Activated CD4-positive, alpha-beta T cell treated with anti-CD3 and anti-CD28 coated beads for 4 hours (primary cell): ENCODE measurements at places on chromosomes 3 and 15.

DNA sequence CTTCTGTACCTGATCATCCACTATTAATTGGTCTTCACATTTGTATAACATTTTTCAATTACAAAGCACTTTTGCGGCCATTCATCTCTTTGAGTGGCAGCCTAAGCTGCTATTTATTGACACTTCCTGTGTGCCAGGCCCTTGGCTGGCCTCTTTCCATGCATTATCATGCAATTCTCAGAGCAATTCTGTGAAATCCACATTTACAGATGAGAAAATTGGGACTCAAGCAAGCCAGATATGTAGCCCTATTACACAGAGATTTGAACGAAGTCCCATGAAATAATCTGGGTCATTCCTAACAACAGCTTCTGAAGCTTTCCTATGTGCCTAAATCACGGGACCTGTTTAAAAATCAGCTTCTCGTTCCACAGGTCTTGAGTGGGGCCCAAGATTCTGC, 17.4 kb downstream of the SLC6A1 start:
- DNase-seq, result no peak

- no peak for DNase-seq
Measured at GRCh38 chr3:71011565-71012287, 571.8 kb downstream of the FOXP1 start.

- no peak for DNase-seq
Measured at GRCh38 chr3:149547954-149548668, 73.6 kb downstream of the TM4SF4 start.

- DNase-seq, result no peak
Measured at GRCh38 chr3:10465161-10465560, 40.2 kb downstream of the ATP2B2 start.

- DNase-seq, result no peak
Measured at GRCh38 chr3:115930168-115930567, 306.9 kb downstream of the GAP43 start.

DNA sequence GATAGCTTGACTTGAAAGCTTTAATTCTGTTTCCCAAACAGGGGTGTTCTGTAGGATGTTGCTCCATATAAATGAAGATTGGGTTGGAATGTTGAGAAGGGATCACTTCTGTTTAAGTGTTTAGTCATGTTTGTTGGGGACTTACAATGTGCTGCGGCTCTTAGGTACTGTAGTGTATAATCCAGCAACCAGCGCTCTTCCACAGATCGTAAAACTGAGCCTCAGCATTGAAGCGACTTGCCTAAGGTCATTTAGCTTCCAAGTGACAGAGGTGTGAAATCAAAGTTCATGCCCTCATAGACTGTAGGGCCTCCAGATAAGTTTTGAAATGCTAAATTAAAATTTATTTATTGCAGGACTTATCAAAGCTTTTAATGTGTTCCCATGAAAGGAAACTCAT, 1.8 kb downstream of the MKRN2 start:
- no peak for DNase-seq

GRCh38 chr3:161558236-161558635, 61.6 kb downstream of the OTOL1 start:
- DNase-seq, result no peak

DNA sequence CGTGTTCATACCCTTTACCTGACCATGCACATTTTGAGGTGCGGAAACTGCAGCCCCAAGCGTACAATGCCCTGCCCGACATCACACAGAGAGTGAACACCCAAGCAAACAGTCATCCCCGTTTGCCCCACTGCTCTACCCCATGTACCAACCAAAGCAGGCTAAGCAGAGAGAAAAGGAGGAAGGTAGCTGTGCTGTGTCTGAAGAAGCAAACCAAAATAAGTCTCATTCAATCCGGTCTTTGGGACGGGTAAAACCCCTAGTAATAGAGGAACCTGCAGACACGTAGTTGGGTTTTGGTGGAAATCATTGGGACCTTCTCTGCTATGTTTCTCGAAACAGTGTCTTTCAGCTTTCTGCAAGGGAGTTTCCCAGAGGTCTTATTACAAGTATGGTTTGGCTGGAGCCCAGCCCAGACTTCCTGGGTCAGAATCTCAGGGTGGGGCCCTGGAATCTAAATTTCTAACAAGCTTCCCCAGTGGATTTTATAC, 164.6 kb upstream of the HES1 start:
- DNase-seq, result no peak

DNA sequence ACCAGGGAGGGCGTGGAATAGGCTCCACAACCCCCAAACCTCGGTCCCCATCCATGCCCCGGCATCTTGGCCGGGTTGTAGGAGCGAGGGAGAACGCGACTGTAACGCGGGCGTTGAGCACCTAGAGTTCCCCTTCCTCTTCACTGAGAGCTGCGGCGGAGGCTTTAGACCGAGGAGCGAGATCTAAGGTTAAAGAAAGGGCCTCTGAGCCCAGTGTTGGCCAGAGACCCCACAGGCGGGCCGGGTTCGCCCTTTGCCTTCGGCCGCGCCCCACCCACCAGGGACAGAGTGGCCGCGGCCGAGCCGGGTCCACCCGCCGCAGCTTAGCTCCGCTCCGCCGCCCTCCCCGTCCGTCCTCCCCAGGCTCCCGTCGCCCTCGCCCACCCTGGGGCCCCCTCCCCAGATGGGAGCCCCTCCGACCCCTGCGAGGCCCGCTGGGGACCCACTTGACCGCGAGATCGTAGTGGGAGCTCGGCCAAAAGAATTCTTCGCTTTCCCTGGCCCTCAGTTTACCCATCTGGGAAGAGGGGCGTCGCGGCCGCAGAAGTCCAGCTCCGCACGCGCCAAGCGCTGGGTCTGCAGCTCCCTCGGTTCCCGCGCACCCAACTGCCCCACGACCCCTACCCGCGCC, 425 bp downstream of the ANPEP start:
- no peak for DNase-seq

GRCh38 chr15:56699743-56700142, 33.6 kb downstream of the ZNF280D start:
- DNase-seq, result no peak

- DNase-seq, result no peak
Measured at GRCh38 chr3:70277304-70277703, 35.1 kb downstream of the MDFIC2 start.

GRCh38 chr15:71201477-71201876, 86.2 kb downstream of the THSD4 start:
- no peak for DNase-seq

DNA sequence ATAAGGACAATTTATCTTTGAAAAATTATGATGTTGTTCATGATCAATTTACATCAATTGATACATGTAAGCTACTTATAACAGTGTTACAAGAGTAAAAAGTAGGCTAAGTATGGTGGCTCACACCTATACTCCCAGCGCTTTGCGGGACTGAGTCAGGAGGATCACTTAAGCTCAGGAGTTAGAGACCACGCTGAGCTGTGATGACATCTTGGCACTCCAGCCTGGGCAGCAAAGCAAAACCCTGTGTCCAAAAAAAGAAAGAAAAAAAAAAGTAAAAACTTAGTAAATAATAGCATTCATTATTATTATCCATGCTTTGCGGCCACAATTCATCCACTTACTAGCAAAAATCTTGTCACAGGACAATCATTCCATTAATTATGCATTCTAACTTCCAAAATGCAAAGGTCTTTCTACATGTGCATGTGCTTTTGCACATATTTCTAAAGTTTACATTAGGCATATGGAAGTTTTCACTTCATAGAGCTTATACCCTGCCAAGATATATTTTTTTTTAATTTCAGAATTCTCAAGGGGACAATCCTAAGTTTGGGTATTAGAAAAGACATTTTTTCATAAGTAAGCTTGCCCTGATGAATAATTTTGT, 243.3 kb upstream of the RARB start:
- DNase-seq, result no peak

DNA sequence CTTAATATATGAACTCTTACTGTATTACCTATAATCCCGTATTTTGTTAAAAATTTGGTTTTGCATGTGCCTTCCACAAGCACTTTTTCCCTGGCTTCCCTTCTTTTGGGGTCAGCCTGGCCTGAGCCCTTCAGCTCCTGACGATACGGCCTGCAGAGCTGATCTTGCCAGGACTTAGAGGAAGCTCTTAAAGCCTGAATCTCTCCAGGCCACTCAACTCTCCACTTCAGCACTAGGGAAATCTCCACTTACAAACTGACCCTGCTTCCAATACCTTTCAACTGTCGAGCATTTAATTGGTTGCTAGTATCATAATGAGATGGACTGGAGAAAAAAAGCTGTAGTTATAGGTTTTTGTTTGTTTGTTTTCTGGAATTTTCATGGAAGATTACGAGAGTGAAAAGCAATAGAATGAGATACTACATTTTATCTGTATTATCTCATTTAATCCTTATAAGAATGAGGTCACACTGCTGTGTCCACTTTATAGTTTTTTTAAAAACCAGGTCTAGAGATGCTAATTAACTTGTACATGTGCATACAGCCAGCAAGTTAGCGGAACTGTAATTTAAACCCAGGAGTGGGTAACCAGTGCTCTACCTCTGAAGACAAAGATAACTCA, 54.8 kb downstream of the ZBTB38 start:
- no peak for DNase-seq

- no peak for DNase-seq
Measured at GRCh38 chr15:74050556-74051234, 31.7 kb downstream of the GOLGA6A start.

- no peak for DNase-seq
Measured at GRCh38 chr3:99747915-99748314, 69.7 kb upstream of the CMSS1 start.

- DNase-seq, result no peak
Measured at GRCh38 chr15:58346361-58346760, 85.4 kb upstream of the LIPC start.

DNA sequence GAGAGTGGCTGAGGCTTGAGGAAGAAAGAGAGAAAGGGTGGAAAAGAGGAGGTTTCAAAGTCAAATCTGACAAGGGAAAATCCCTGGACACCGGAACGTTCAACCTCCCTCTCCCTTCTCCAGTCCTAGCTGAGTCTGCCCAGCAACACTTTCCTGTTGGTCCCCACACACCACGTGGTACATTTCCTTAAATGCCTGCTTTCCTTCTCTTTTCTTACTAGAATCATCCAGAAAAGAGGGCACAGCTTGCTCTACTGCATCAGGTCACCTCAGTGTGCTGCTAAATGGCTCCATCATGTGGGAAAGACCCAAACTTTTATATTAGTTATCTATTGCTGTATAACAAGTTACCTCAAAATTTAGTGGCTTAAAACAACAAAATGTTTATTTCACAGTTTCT, 181.2 kb downstream of the NECTIN3 start:
- DNase-seq, result no peak
